Activated naive CD8-positive, alpha-beta T cell treated with anti-CD3 and anti-CD28 coated beads, Interleukin-2, amount 50 U/mL, for 24 hours (primary cell): ENCODE measurements at places on chromosomes 4 and X.
A peak's percentile ranks its signal among the peaks of the same experiment; 100 is the strongest.

- no peak for DNase-seq
Measured at GRCh38 chr4:153471698-153472093, 5.5 kb downstream of the TMEM131L start.

DNA sequence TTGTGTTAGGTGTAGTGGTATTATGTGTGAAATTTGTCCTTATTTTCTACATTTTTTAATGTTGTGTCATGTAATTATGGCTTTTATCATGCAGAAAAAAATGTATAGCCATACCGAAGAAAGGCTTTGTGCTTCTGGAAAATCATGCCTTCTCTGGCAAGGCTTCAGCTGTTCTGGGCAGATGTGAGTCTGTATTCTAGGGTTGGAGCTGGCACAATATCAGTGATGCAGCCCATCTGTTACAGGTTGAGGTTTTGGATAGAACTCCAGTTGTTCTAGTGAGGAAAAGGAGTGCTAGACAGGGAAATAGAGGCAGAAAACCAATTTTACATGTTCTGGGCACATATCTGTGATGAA is 44.8 kb upstream of the PRSS12 start:
- DNase-seq = no peak

DNA sequence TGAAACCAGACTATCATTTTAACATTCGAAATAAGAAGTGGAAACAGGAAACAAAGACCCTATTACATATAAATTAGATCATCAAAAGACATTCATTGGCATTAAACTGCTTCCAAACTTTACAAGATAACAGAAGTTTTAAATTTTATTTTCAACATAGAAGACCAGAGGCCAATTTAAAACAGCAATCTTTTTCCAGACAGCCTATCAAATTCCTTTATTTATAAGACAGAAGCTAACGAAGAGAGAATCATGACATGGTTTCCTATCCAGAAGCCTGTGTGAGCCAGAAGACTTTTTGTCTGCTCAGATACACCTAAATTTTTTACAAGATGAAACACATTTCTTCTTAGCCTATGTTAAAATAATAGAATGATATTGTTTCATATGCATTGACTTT is 291.9 kb downstream of the PPP3CA start:
- no peak for DNase-seq

DNA sequence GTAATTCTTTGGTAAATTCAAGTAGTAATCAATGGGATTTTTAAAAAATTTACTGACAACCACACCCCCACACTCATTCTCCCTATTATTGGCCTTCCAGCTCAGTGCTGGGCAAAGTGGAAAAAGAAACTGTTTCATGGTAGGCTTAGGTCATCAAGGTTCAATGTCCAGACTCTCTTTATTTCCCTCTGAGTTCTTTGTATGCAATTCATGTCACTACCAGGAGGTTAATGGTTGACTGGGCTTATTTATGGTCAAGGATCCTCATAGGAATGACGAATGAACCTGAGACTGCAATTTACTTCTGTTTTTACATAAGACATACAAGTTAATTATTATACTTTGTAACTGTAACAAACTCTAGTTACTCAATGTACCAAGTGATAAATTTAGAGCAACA is 403.2 kb downstream of the KLHL13 start:
- DNase-seq = no peak

GRCh38 chr4:15753081-15753480 is 25.0 kb upstream of the CD38 start:
- no peak for DNase-seq

GRCh38 chr4:73308286-73308685 is 49.7 kb upstream of the ANKRD17 start:
- no peak for DNase-seq

DNA sequence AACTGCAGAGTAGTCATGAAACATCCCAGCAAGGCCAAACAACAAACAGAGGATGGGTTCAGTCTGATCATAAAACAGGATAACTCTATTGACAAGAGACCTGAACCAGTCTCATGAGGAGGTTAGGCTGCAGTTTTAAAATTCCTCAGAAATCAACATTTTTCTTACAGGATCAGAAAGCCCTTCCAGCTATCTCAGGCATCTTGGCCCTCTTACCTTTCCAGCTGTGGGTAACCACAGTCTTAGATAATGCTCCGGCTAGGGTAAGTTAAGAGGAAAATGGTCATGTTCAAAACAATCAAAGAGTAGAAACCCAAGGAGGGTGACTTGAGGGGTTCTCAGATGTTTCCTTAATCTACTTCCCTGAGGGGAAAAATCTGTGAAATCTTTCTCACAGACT is 5.1 kb downstream of the CTSO start:
- no peak for DNase-seq

- no peak for DNase-seq
Measured at GRCh38 chr4:150938417-150938816, 76.7 kb downstream of the LRBA start.

- no peak for DNase-seq
Measured at GRCh38 chr4:721261-722168, 15.9 kb downstream of the PCGF3 start.

GRCh38 chr4:108171339-108172230 is 2.9 kb upstream of the LEF1 start:
- DNase-seq = peak; percentile 68

GRCh38 chr4:41882625-41883347 is 52.4 kb upstream of the TMEM33 start:
- DNase-seq = peak; percentile 68

- no peak for DNase-seq
Measured at GRCh38 chr4:121777625-121778024, 12.7 kb upstream of the SMIM43 start.

- no peak for DNase-seq
Measured at GRCh38 chrX:136525738-136526606, 6.0 kb upstream of the VGLL1 start.

- DNase-seq = no peak
Measured at GRCh38 chrX:139798701-139799100, 90.7 kb upstream of the MCF2 start.

GRCh38 chrX:38044701-38045100 is 38.3 kb downstream of the SYTL5 start:
- DNase-seq = no peak

DNA sequence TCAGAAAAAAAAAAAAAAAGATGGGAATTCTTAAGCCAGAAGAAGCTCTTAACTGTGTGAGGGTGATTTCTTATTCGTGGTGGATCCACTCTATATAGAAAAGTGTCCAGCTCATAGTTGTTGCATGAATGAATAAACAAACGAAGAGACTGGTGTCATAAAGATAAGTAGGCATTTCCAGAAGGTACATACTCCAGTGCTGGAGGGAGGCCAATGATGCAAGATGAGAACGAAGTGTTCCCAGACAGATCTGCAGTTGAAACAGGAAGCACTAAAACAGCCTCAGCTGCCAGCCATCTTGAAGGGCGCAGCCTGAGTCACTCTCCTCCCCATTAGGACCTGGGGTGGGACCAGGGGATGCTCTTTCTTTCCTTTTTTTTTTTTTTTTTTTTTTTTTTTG is 47.4 kb upstream of the HOPX start:
- no peak for DNase-seq

DNA sequence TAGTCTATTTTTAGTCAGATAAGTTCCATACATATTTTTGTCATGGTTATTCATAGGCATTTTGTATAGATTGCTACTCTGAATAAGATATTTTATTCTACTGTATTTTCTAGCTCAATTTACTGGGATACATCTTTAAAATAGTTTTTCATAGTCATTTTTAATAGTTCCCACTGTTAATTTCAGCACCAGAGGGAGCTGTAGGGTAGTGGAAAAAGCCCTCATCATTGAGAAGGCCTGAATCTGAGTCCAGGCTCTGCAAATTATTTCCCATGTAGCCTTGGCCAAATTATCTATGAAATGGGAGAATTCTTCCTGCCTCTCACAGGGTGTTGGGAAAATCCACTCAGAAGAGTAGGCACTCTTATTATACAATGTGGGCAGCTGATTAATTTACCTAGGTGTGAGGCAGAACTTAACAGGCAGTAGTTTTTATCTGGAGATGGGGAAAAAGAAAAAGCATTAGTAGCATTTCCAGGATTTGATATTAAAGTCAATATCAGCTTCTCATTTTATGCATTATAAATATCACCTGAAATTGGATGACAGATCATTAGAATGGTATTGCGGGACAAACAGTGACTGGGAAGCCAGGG is 102.9 kb upstream of the PAQR3 start:
- no peak for DNase-seq

DNA sequence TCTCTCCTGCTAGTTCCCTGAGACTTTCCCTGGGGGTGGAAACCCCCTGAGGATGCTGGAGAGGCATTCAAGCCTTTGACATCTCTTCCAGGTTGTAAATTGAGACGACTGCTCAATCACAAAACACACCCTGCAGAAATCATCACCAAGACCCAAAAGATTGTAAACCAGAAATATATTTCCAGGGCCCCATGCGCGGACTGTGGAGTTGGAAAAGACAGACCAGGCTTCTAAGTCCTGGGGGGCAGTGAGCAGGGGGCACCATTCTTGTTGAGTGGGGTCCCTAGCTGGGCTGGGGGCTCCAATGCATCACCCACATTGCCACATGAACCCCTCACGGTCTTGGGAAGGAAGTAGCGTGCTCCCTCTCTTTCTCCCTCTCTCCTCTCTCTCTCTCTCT is 87.9 kb upstream of the C4orf50 start:
- no peak for DNase-seq

- DNase-seq = no peak
Measured at GRCh38 chr4:61877893-61878292, 677.8 kb downstream of the ADGRL3 start.

GRCh38 chrX:151570561-151570960 is 7.1 kb downstream of the PASD1 start:
- no peak for DNase-seq

DNA sequence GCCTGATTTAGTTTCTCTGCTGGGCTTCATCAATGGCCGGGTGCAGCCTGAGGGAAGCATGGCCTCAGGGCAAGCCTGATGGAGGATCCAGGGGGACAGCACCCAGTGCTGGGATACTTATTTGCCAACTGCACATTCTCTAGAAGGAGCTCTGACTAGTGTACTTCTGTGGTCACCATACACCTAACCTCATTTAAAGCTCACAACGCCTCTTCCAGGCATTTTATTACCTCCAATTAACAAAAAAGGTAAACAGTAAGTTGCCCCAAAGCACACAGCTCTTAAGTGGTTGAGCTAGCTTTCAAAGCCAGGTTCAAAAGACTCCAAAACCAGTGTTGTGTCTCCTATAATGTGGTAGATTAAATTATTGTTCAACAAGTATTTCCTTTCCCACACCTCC is 26.8 kb upstream of the ATXN3L start:
- no peak for DNase-seq

- DNase-seq = no peak
Measured at GRCh38 chrX:119989905-119990555, 46.5 kb upstream of the NKAP start.

DNA sequence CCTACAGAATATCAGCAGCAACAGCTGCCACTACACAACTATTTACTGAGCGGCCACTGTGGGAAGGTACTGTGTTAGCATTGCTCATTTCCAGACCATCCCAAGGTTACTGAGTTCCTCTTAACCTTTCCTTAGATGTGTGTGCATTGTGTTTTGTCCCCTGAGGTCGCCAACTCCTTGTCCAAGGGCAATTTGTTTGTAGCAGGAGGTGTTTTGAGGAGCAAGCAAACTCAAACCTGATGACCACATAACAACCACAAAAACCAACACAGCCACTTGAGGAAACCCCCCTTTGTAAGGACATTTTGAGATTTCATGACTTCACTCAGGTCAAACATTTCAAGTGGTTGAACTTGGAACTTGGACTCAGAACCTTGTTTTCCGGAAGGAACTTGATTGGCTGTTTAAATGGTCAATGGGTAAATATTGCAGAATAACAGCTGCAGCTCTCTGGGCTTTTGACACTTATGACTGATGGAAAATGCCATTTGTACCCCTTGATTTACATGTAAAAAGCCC is 122.3 kb downstream of the MID1IP1 start:
- DNase-seq = no peak

- peak; percentile 57 for DNase-seq
Measured at GRCh38 chr4:121072224-121073003, at the start of gene NDNF. Gene NDNF (minus strand): TSS chr4:121072535. CDS start chr4:121045837, 26,698 bp downstream.
